Fibroblast of skin of right quadriceps (primary cell): ENCODE measurements at places on chromosomes 3 and 15.
A peak's percentile ranks its signal among the peaks of the same experiment; 100 is the strongest.

DNA sequence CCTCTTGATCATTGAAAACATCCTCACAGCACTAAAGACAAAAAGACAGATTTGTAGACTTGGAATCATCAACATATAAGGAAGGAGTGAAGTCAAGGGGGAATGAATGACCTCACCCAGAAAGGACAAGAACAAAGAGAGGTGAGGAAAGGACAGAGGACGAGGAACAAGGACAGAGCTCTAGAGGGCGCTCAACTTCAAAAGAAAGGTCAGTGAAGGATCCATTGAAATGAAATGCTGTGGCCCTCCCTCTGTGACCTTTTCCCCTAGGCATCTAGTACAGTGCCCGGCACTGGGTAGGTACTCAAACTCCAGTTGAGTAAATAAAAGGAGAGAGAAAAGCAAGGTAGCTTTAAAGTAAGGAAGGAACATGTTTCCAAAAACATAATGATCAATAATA lies 2.6 kb downstream of the ATP8B4 start:
- DNase-seq, result no peak

DNA sequence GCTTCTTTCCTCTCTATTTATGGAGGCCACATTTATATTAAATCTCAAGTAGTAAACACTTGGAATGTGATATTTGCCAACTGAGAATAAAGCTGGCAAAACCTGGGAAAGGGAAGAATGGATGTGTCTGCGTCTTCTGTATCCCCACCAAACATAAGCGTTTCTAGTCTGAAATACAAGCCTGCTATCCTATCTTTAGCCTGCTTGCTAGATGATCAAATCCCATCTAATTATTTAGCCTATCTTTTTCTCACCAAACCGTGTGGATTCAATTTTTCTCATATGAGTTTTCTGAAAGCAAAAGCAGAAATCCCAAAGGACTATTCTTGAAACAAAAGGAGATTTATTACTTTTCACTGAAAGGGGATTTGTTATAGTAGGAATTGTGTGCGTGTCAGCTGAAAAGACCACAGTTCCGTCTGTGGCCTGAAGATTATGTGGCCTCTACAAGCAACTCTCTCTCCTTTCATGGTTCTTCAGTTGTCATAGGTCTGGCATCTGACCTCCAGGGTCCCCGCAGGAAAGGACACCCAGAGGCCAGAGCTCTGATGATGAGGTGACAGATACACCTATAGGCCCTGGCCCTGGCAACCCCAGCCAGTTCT lies 266.0 kb upstream of the MCTP2 start:
- no peak for DNase-seq

DNA sequence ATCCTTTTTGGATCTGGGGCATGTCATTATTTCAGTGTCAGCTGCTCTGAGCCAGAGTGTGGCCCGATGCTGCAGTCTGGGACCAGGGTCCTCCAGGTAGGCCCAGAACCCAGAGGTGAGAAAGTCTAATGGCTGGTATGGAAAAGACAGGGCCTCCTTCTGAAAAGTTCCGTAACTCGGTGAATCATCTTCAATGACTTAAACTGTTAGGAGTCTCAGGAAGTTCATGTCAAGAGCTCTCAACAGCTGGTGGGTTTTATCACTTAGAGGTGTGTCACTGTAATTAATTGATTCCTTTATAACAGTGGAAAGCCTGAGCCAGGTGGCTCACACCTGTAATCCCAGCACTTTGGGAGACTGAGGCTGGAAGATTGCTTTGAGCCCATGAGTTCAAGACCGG lies 28.5 kb upstream of the PDE8A start:
- DNase-seq, result peak; percentile 36

DNA sequence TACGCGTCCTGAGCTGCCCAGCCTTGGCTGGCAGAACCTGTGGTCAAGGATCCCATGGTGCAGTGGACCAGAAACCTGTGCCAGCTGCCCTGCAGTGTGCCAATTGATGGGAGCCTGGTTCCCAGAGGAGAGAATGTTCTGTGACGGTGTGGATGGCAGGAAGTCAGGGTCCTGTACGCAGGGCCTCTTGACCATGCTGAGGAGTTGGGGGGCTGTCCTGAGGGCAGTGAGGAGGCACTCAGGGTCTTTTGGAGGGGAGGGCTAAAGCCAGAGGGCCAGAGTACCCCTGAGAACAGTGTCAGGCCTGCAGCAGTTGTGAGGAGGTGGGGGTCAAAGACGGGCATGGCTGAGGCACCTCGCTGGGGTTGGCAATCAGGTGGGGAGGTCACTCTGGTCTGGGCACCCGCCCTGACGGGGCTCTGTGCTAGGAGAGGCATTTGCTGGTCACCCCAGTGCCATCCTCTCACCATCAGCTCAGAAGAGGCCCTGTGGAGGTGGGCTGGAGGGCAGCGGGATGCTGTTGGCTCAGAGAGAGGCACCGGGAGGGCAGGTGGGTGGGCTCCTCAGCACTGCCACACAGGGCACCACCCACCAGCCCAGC lies 61.0 kb downstream of the SCN5A start:
- DNase-seq, result no peak

DNA sequence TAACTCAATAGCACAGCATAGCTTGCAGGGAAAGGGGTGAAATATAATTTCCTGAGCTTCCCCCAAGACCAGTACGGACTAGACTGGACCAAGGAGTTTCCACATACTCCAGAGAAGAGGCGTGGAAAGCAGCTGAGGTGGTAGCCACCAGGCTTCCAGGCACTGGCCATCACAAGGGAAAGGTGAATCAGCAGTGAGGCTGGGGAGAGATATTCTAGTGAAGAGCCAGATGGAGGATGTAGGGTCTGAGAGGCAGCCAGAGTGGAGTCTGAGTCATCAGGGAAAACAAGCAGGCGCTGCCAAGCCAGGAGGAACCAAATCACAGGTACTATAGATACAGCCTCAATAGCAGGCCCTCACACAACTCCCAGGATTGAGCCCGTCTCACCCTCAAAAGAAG lies 9.6 kb upstream of the RASA2 start:
- peak; percentile 55 for DNase-seq

DNA sequence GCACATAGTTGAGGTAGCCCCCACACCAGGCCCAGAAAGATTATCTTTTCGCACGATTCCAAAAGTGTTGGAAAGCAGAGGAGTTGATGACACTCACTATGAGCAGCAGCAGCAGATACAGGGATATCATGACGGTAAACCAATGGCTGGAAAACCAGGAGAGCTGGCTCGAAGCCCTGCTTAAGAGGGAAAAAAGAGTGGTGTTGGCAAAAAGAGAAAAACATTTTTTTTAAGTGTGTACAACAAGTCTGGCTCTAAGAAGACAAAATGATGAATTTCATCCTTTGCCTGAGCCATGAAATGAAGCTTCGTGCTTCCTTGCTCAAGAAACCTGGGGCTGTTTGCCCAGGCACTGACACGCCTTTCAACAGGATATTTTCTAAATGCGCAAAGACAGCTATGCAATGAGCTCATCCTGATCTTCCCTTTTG lies 27.3 kb downstream of the PARP16 start:
- no peak for DNase-seq

- DNase-seq, result no peak
Measured at GRCh38 chr3:67662733-67663132, 8.3 kb upstream of the SUCLG2 start.

DNA sequence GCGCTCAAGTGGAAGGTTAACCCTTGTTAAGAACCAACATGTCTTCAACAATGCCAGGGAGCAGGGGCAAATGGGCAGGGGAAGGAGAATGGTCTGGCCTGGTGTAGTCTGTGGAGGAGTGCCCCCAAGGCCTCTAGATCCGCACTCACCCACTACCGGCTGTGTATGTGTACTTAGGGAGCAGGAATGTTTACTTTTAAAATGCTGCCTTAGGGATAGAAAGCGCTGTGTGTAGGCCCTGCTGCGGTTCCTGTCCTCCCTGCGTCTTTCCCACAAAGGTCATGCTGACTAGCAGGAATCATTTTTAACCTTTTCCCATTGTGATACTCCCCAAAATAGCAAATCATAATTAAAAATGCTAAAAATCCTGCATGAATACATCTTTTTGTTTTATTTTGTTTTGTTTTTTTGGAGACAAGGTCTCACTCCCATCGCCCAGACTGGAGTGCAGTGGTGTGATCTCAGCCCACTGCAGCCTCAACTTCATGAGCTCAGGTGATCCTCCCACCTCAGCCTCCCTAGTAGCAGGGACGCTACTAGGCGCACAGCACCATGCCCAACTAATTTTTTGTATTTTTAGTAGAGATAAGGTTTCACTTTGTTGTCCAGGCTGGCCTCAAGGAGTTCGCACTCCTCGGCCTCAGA lies 35.9 kb upstream of the CEMIP start:
- no peak for DNase-seq

DNA sequence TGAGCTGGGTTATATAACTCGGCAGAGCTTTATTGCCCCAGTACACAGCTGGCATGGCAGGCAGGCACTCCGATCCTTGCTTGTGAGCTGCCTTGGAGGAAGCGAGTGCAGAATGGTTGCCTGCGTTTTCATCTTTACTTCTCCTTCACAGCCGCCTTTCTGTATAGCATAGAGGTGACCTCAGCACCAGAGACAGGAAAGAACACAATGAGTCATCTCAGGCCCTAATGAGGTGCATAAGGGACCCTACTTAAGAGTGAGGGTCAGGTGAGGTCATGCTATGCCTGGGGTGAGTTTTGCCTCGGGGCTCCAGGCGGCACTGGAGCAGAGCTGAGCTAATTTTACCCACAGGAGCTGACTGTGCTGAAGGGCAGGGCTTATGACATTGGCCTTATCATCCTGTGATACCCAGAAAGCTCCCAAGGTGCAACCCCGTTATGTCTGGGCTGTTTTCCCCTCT lies 43.5 kb downstream of the LPP start:
- peak; percentile 24 for DNase-seq

GRCh38 chr3:73072634-73073033 lies 11.2 kb downstream of the EBLN2 start:
- DNase-seq, result no peak

GRCh38 chr15:85335193-85335942 lies 45.0 kb upstream of the AKAP13 start:
- DNase-seq, result no peak

DNA sequence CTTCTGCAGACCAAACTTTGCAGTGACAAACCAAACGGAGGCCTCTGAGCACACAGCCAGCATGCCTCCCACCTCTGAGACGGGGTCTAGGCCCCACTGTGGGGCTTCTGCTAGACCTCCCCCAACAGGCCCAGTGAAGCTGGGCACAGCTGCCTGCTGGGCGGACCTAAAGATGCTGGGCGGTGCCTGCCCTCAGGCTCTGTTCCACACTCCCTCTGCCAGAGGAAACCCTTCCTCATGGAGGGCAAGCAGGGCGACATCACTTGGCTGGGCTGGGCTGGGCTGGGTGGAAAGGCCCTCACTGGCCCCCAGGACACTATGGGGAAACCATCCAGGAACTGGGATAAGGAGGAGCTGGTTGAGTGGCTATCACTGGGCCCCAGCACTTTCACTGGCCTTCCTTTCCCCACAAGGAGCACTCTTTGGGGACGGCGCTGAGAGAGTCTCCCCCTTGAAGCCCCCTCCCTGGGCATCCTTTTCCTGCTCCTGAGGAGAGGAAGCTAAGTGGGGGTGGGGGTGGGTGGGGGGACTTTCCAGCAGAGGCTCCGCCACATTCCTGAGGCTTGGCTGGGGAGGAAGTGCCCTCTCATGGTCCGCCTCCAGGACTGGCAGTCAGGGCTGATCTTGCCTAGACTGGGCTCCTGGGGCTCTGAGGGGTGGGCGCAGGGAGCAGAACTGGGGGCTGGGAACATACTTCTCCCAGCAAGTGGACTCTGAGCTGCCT lies 98.1 kb upstream of the HACD2 start:
- no peak for DNase-seq

DNA sequence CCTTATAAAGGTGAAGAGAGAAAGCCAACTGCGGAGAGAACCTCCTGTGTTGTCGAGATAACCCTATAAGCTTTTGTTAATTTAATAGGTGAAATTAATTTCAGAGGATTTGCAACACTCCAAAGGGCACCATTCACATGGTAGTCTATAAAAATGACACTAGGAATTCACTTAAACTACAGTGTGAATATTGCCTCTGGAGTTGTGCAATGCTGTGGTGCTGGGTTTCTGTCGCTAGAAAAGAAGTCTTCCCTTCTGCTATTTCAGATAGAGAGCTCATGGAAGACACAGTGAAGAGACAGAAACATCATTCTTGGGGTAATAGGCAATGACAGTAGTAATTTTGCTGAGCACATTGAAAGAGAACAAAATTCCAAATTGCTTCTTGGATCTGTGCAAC lies 28.8 kb upstream of the PROK2 start:
- no peak for DNase-seq

DNA sequence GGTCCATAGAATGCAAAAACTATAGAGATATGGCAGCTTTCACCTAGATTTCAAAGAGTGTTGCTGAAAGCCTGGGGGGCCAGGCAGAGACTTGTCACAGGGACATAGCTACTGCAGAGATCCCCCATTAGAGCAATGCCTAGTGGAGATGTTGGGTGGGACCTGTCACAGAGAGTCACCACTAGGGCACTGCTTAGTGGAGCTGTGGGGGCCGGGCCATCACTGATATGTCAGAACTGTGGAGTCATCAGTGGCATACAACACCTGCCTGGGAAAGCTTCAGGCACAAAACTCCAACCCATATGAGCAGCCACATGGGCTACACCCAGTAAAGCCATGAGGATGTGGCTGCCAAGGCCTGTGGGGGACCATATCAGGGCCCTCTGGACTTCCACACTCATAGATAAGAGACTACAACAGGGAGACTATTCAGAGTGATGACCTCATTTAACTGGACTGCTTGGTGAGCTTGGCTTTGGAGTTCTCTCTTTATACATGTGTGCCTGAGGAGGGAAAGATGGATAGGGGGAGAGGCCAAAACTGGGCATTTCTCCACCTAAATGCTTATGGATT lies 176.3 kb downstream of the ZNF621 start:
- DNase-seq, result no peak

DNA sequence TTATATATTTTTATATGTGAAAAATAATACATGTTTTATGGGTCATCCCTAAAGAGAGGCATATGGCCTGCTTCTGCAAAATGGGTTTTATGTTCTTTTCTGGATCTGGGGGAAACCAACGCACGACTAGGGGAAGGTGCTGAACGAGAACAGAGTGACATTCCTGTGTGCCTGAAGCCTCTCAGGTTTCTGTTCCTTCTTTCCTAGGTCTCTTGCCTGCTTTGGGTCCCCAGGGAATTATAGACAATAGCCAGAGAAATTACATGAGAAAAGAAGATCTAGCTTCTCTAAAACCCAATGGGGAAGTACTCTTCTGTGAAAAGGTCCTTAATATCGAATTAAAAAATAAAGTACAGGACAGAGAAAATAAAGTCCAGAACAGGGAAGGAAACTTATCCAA lies 66.5 kb downstream of the IGSF11 start:
- no peak for DNase-seq

- no peak for DNase-seq
Measured at GRCh38 chr3:183802989-183803388, 22.4 kb downstream of the MAP6D1 start.

- DNase-seq, result no peak
Measured at GRCh38 chr15:56254265-56254664, 10.6 kb upstream of the RFX7 start.
